ENCODE measurements at places on chromosomes 3 and 15. TPM values are rescaled to one million over a fixed set of nuclear protein-coding genes. Genes with fewer than 3 reads are reported as not detected.

- DNase-seq: no peak
These were observed 19.1 kb upstream of the LIMD1 start for GRCh38 chr3:45575386-45575923.

Gene CCR8
- total RNA-seq: not detected

GRCh38 chr3:149639093-149639486 is 18.7 kb downstream of the WWTR1 start:
- no peak for DNase-seq

GRCh38 chr3:185151964-185152409 is 873 bp downstream of the C3orf70 start:
- no peak for DNase-seq

DNA sequence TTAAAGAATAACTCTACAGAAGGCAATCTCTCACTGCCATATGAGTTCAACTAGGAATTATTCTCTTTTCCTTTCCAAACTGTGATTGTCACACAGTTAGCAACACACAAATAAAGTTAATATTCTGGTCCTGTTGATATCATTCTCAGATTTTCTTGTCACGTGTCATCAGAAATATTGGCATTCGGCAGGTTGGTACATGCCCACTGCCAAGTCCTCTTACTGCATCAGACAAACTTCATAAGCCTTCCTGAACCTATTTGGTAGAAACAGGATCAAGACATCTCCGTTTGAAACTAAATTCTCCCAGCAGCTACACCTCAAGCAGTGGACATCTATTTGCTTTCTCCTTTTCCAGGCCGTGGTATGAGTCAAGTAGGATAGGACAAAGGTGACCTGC is 177.9 kb upstream of the SOX2 start:
- DNase-seq: no peak

Gene ISLR
- total RNA-seq: 11.6 TPM

DNA sequence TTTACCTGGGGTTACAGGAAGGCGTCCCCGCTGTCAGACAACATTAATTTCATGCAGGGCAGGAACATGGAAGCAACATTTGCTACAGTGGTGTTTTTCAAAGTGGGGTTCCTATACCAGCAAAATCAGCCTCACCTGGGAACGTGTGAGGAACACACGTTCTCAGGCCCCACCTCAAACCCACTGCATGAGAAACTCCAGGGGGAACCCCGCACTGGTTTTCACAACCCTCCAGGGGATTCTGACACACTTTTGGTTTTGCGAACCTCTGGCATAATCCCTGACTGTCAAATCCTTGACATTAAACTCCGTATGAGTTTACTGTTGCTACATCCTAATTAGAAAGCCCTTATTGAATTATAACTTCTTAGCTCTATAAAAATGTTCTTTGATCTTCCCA is 127.7 kb downstream of the LRRK1 start:
- DNase-seq: no peak

- DNase-seq: no peak
These were observed 18.4 kb downstream of the MEIS2 start for GRCh38 chr15:37081983-37082382.

Gene AGBL1
- not detected for total RNA-seq

GRCh38 chr3:177681852-177682251 is 484.6 kb upstream of the TBL1XR1 start:
- no peak for DNase-seq

DNA sequence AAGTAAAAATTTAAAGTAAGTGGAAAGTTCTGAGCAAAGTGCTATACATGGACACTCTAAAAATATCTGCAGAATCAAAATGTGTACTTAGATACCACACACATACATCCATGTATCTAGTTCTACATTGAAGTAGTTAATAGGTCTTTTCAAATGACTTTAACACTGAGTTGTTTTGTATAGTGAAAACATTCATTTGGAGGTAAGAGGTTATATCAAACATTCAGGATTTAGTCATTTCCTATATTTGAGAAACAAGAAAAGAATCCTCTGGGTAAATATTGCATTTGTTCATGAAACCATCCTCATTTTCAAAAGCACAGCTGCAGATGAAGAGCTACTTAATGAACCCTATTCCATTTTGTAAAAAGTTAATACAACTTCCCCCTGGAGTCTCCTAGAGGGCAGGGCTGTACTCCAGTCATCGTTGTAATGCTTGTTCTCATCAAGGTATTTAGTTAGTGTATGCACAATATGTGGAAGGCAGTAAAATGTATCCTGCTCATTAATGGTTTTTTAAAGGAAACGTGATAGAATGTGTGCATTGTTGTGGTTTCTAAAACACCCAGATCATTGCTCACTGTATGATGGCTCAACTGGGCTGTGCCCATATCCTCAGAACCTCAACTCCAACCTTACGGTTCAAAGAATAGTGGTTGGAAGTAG is 26.2 kb downstream of the ARPP21 start:
- DNase-seq: no peak

Gene STAB1
- total RNA-seq: 74.7 TPM

- DNase-seq: no peak
These were observed 50.4 kb downstream of the SLC25A26 start for GRCh38 chr3:66271231-66271630.

DNA sequence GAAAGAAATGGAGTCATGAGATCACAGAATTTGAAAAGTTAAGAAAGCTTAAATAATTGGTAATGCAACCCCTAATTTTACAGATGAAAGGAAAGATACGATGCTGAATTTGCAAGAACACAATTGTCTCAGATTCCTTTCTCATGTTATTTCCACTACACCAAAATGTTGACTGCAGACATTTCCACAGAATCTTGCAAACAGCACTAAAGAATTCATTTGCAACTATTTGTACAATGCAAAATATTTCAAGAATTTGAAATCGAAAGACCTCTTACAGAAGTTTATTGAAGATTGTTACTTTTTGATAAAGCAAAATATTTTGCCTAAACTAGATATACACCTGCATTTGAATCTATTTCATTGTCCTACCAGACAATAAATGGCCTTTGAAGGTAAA is 194.1 kb upstream of the KCNMB2 start:
- DNase-seq: no peak

DNA sequence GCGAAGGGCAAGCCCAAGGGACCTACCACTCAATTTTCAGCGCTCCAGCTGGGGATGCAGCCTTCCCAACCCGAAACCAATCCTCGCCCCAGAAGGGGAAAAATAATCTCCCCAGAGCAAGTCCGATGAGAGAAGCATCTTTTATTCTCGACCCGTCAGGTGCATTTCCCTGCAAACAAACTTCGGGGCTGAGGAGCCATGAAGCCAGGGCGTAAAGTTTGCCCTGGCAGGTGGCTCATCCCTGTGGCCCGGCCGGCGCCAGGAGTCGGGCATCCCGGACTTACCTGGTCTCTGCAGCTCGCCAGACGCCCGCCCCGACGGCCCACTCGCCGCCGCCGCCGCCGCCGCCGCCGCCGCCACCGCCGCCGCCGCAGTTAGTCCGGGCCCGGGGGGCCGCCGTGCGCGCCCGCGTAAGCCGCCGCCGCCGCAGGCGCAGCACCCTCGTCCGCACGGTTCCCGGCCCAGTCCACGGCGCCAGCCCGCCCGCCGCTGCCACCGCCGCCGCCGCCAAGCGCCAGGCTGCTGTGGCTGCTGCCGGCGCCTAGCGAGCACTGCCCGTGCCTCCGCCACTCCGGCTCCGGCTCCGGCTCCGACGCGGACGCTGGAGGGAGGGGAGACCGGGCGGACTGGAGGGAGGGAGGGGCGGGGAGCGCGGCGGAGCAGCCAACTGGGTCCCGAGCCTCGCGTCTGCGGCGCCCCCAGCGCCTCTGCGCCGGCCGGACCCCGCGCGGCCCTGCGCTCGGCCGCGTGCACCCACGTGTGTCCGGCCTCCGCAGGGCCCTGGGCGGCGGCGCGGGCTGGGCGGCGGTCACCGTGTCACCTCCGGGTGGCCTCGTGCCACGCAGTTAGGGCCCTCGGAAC is at the start of gene CNTN3:
Gene CNTN3 (minus strand): TSS at position 553 of the 861 bp plus-strand sequence. CDS start 93,547 bp downstream, outside the sequence.
- DNase-seq: peak; percentile 51

- no peak for DNase-seq
These were observed 886.3 kb downstream of the ROBO1 start for GRCh38 chr3:78881501-78881900.

Gene TLNRD1
- 6.1 TPM for total RNA-seq

Gene GRM7
- total RNA-seq: not detected

GRCh38 chr3:7630351-7630911 is 769.5 kb downstream of the GRM7 start:
- no peak for DNase-seq

DNA sequence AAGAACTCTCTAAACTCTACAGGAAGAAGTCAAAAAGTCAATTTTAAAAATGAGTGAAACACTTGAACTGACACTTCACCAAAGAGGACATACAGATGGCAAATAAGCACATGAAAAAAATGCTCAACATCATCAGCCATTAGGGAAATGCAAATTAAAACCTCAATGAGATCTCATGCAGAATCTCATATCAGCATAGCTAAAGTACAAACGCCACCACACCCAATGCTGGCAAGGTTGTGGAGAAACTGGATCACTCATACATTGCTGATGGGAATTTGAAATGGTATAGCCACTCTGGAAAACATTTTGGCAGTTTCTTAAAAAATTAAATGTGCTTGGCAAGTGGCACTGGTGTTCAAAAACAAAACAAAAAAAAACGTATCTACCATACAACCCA is 34.2 kb downstream of the MEGF11 start:
- no peak for DNase-seq

- DNase-seq: no peak
These were observed 218.5 kb downstream of the BBX start for GRCh38 chr3:107740992-107741896.

DNA sequence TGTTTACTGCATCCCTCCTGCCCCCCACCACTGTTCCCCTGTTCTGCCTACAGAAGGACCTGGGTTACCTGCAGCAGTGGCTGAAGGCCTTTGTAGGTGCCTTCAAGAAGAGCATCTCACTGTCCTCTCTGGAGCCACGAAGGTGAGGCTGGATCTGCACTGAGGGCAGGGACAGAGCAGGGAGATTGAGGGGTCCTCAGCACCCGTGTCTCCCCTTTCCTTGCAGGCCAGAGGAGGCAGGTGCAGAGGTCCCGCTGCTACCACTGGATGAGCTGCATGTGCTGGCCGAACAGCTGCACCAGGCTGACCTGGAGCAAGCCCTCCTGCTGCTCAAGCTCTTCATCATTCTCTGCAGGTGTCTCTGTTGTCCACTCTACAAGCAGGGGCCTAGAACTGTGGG is 9.2 kb downstream of the NBEAL2 start:
- no peak for DNase-seq

Gene STARD9
- total RNA-seq: 5.4 TPM

- no peak for DNase-seq
These were observed 25.4 kb upstream of the SRP14 start for GRCh38 chr15:40064231-40064894.

DNA sequence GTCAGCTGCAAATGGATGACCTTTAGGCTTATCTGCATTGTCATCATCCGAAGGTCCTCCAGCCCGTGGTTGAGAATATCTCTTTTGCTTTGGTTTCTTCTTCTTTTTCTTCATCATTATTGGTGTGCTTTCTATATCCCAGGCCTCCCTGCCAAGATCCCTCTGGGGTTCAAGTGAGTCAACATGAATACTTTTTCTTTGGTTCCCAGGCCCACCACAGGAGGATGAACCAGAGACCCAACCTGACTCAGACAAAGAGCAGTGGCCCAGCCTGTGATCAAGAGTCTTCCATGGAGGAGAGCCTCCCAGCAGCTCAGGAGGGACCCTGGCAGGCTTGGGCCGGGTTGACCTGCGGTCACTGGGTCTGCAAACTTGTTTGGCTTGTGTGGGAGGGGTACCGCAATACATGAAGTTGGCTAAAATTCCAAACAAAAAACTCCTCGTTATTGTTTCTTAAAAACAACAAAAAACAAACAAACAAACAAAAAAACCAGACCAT is 104.2 kb downstream of the MAP4 start:
- no peak for DNase-seq

DNA sequence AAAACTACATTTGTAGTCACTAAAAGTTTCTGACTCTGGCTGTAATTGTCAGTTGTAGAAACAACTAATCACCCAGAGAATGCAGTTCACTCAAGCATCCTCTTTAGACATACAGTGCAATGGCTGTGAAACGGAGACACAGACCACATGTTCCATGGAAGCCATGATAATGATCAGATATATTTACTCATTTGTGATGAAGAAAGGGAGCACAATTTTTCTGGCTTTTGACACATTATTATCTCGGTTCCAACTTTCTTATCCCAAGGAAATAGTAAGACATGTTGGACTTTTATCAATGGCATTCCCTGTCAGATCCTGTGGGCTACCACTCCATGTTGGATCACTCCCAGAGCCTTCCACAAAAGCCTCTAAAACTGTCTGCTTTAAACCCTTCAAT is 215.0 kb upstream of the LRIG1 start:
- no peak for DNase-seq

Gene PPP1R14D
- not detected for total RNA-seq

Gene LRRC49
- total RNA-seq: 45.7 TPM

- no peak for DNase-seq
These were observed 160.8 kb upstream of the TLE3 start for GRCh38 chr15:70258369-70259027.

- DNase-seq: no peak
These were observed 139.9 kb downstream of the SRGAP3 start for GRCh38 chr3:9109568-9109914.

Gene PLSCR2
- not detected for total RNA-seq

- DNase-seq: no peak
These were observed 1.8 kb upstream of the ZSCAN2 start for GRCh38 chr15:84598993-84599392.

GRCh38 chr3:58236527-58237237 is 910 bp upstream of the ABHD6 start:
- peak; percentile 46 for DNase-seq

- no peak for DNase-seq
These were observed 62.9 kb downstream of the SLC28A2 start for GRCh38 chr15:45314960-45315359.

DNA sequence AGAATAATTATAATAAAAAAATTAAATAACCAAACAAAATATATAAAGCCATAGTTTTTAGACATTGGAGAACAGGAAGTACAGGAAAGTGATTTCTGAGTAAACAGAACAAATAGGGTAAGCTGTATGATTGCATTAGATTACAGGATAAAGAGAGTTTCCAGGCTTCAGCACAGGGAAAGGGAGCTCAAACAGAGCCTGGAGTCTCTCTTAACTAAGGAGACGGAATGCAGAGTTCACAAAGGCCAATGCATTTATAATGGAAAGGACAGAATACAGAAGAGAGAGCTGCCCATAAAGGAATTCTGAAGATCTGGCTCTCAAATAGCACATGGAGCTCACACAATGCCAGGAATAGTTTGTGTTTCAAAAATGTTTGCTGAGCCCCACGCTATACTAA is 42.0 kb upstream of the OTOL1 start:
- DNase-seq: no peak

GRCh38 chr3:16066975-16067374 is 107.5 kb upstream of the GALNT15 start:
- DNase-seq: no peak

Gene RBP2
- not detected for total RNA-seq

GRCh38 chr3:186841620-186842019 is 890 bp upstream of the ADIPOQ start:
- DNase-seq: no peak
